ENCODE measurements at places on chromosomes 1 and 21.
A peak's percentile ranks its signal among the peaks of the same experiment; 100 is the strongest.

DNA sequence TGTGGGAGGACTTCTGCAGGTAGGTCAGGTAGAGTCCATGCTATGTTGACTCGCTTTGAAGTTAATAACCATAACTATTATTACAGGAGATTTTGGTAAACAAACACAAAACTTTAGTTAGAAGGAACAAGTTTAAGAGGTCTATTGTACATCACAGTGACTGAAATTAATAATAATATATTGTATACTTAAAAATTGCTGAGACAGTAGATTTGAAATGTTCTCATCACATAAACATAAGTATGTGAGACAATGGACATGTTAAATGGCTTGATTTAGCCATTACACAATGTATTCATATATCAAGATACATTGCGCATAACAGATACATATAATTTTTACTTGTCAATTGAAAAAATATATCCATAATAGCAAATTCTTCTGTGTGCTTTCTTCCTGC, 91.4 kb upstream of the CD53 start:
- DNase-seq = no peak

GRCh38 chr1:82991569-82991968, 1007.4 kb downstream of the TTLL7 start:
- DNase-seq = no peak

- DNase-seq = no peak
These were observed 1.2 kb downstream of the DMRTA2 start for GRCh38 chr1:50421768-50422674.

GRCh38 chr1:114216431-114217173, 62.9 kb upstream of the SYT6 start:
- no peak for DNase-seq

GRCh38 chr1:95620076-95620475, 386.1 kb downstream of the RWDD3 start:
- no peak for DNase-seq

DNA sequence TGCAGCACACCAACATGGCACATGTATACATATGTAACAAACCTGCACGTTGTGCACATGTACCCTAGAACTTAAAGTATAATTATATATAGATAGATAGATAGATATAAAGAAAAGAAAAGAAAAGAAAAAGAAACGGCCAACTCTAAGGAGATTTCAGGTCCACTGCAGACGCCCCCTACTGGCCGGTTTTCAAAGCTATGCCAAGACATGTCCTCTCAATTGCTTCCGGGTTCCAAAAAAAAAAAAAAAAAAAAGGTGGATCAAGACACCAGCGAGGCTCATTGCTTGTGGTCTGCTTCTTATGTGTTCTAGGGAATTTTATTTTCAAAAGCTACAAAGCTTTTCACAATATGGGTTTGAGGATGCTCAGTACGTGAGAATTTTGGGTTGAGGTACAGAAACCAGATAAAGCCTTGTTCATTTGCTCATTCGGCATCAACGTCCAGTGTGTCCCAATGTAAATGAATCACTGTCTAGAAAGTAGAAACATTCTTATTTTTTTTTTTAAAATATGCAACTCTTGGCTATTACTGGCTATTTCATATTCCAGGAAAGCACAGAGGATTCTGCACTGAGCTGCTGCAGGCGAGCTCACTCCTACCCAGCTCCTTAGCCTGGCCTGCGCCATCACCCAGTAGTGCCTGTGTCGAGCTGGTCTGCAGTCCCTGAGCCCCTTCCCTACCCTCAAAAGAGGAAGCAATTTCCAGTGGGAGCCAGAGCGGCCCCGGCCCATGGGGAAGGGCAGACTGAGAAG, 643.0 kb downstream of the KIF26B start:
- no peak for DNase-seq

- no peak for DNase-seq
These were observed 51.4 kb upstream of the ACTRT2 start for GRCh38 chr1:2969845-2970291.

- no peak for DNase-seq
These were observed 8.5 kb downstream of the CD84 start for GRCh38 chr1:160570840-160571239.

DNA sequence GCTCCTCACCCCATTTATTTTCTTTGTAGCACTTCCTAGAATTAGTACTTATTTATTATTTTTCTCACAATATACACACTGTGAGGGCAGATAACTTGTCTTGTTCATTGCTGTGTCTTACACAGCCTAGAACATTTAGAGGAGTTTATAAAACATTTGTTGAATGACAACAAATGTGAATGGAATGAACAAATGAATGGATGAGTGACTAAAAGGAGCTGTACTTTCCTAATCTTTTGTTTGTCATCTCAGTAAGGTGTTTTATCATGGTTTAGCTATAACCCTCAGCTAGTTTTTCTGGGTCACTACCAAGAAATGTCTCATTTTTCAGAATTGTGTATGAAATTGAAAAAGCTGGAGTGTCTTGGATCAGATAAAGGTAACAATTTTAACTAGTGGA, 239.3 kb upstream of the KCNK2 start:
- no peak for DNase-seq

DNA sequence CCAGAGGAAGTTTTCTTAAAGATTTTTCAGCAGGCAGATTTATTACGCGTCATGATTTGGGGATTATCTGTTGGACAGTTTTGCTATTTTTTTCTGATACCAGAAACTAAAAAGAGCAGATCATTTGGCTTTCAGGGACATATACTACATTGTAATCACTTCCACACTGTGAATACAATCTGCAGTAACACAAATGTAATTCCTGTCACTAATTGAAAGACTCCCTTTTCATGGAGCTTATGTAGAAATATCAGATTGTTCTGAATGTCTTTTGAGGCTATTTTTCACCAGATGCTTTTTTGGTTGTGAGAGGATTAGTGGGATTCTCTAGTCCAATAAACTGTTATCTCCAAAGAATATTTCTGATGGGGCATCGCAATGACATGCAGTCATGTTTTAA, 464.2 kb downstream of the DISC1 start:
- DNase-seq = no peak

DNA sequence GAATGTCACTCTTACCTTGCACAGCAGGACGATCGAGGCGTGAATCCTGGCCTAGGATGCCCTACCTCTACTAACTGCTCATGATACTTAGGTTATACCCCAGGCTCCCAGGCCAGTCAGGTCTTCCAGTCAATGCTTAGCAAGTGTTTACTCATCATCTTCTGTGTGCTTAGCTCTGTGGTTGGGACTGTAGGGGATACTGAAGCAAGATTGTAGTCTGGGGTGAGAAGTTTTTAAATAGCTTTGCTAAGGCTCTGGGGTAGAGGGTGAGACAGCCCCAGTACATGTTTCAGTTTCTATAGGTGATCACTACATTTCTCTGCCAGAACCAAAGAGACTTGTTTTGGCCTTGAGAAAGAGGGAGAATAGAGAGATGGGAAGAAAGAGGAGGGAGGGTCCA, 250.8 kb upstream of the KIAA0040 start:
- no peak for DNase-seq

DNA sequence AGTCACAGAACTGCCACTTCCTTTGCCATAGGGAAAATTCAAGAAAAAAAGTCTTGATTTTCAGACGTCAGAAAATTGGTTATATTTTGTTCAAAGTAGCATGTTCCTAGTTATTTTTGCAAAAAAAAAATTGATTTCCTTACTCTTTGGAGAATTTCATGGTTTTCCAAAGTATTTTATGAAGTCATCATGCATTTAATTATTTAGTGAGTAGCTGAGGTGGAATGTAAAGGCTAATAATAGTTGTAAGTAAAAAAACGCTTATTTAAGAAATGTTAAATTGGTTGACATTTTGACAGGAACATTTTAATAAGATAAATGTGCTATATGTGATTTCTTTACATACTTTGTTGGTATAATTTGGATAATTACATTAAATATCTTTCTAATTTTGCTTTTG, 20.8 kb downstream of the TSEN15 start:
- DNase-seq = no peak

DNA sequence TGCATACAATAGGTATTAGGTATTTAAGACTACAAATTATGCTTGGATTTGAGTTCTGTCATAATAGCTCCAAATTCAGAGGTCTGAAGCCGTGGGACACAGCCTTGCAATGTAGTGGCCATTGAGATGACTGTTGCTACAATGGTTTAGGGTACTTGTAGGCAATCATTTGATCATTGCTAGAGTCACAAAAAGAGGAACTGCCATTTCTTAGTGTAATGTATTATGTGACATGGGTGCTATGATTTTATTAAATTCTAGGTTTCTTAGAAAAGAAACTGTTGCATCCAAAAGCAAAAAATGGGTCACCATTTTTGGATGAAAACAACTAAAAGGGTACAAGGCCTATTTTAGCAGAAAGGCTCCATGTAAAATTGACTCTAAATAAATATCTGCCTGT, 129.9 kb upstream of the ZNF644 start:
- no peak for DNase-seq

DNA sequence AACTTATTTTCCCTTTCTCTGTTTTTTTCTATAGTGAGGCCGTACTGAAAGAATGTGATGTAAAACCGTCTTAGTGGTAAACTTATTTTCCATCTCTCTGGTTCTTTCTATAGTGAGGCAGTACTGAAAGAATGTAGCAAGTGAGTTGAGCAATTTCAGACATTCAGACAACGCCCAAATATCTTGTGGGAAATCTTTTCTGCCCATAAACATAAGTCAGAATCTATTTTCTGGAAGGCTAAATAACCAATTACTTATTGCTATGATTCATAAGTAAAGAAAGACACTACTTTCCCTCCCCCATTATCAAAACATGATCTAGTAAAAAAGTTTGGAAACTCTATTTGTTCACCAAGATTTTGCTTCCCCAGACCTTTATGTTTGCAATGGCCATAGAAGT, 18.8 kb upstream of the SCCPDH start:
- DNase-seq = no peak

- no peak for DNase-seq
These were observed 77.9 kb downstream of the POFUT2 start for GRCh38 chr21:45209685-45210284.

GRCh38 chr21:41043014-41043413, 124.9 kb upstream of the BACE2 start:
- DNase-seq = no peak

- no peak for DNase-seq
These were observed 24.8 kb downstream of the NOS1AP start for GRCh38 chr1:162094271-162094670.

- DNase-seq = peak; percentile 75
These were observed 450 bp upstream of the POU3F1 start for GRCh38 chr1:38046884-38047602.

- no peak for DNase-seq
These were observed 58.6 kb upstream of the ATP1A1 start for GRCh38 chr1:116314305-116314919.

DNA sequence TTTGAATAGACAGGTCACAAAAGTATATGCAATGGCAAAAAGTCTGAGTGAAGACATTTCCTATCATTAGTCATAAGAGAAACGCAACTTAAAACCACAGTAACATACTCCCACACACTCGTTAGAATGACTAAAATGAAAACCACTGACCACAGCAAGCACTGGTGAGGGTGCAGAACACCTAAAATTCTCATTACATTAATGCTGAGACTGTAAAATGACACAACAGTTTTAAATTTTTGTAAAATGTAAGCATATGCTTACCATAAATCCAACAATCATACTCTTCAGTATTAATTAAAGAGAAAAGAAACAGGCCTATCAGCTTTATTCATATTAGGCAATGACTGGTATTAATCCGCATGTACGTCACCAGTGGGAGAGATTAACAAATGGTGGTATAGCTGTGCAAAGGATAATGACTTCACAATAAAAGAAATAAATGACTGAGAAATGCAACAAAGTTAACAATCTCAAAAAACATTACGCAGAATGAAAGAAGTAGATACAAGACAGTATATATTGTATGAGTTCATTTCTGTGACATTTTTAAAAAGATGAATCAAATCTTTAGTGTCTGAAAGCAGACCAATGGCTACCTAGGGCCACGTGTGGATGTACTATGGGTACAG, 253.5 kb downstream of the AKT3 start:
- DNase-seq = peak; percentile 65

DNA sequence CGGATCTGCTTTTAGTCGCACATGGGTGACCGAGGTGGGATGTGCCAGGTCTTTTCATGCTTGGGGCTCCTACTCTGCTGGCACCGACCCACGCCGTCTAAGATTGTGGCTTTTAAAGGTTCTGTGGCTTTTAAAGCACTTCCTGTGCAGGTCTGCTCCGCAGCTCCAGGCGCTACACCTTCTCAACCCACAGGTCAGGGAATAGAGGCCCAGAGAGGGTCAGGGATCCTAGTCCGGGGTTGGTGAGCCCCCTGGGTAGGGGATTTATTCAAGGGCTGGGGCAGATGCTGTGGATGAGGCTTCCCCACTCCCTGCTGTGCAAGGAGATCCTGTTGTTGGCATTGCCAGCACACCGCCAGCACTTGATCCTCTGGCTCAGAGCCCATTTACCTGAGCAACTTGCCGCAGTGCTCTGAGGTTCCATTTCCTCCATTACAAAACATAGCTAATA, 212.8 kb upstream of the RAB4A start:
- peak; percentile 48 for DNase-seq

DNA sequence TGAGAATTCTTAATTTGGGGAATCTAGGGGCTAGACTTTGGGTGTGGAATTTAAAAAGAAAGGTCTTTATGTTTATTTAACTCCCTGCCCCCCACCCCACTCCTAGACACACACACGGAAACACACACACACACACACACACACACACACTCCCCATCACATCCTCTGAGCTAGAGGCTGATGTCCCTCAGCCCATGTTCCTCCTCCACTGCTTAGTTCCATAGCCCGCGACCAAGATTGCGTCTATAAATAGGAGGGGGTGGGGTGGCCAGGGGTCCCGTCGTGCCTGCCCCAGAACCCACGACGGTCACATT, 655 bp upstream of the KIRREL1 start:
- no peak for DNase-seq

- DNase-seq = no peak
These were observed 134.8 kb downstream of the AKT3 start for GRCh38 chr1:243715285-243715684.

DNA sequence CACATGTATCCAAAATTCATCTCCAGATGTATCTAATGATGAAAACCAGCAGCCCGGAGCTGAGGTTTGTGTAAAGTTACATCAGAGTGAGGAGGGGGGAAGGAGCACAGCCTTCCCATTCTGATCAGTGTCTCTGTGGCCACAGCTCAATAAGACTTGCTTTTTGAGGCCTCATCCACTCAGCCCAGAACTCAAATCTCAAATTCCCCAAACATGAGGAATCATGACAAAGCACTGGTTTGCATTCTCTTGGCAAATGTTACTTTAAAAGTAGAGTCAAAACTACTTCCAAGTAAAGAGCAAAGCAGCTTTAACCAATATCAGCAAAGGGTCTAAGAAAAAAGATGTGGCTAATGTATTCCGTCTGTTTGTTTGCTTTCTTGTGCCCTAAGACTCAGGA, 30.9 kb downstream of the CCN1 start:
- DNase-seq = no peak

DNA sequence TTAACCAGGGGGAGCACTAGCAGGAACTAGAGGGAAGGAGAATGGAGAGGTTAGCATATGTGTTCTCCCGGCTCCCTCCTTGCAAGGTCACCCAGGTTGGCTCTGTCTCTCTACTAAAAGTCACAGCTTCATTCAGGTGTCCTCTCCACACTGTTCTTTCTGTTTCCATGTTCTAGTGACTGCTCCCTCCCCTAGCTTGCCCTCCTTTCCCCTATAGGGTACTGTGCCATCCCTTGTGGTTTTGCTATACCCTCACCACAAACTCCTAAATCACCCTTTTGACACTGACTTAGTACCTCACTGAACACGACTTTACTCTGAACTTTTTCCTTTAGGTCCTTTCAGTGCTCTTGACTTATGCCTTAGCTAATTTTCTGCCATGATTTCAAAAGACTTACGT, 389.3 kb downstream of the ST6GALNAC3 start:
- no peak for DNase-seq

Measured in activated CD8-positive, alpha-beta T cell treated with anti-CD3 and anti-CD28 coated beads, Interleukin-2, amount 10 ng/mL, durations not matched to agents 7 days and 5 days (primary cell).